ENCODE measurements at places on chromosomes 6 and 20. TPM values are rescaled to one million over a fixed set of nuclear protein-coding genes. Genes with fewer than 3 reads are reported as not detected.
A peak's percentile ranks its signal among the peaks of the same experiment; 100 is the strongest.

GRCh38 chr6:127249621-127250020 is 17.0 kb upstream of the RNF146 start:
- H3K4me1 ChIP-seq, result no peaks in the 10 kb centered on the region
- H3K27ac ChIP-seq, result no peak overlapping the region
- no peaks in the 10 kb centered on the region for H3K27me3 ChIP-seq
- H3K36me3 ChIP-seq, result no peaks in the 10 kb centered on the region
- no peak for DNase-seq

Gene LRRC73
- 0.62 TPM for total RNA-seq

DNA sequence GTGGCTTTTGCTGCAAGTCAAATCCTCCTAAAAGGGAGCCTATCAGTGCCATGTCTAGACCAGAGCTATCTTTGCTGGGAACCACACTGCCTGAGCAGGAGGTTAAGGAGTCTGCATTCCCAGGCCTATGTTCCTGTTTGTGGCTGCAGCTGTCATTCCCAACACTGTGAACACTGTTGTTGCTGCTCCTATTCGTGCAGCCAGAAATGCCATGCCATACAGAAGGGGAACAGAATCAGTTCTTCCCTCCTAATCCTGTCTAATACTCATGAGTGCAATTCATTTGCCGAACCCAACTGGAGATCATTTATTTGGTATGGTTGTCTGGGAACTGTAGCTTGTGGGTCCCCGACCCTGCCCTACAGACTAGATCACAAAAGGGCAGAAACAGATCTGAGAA is 406.5 kb upstream of the GJE1 start:
- no peak for DNase-seq
- H3K4me3 ChIP-seq, result no peak overlapping the region
- H3K4me1 ChIP-seq, result no peaks in the 10 kb centered on the region
- no peaks in the 10 kb centered on the region for H3K36me3 ChIP-seq
- no peak overlapping the region for H3K27ac ChIP-seq

Gene CAPN11
- total RNA-seq, result 2.2 TPM

Gene CTCFL
- total RNA-seq, result not detected

Gene SYCP2
- total RNA-seq, result 2.4 TPM

- H3K4me1 ChIP-seq, result peaks cover 3% of the 10 kb centered on the region
- DNase-seq, result no peak
- H3K27ac ChIP-seq, result no peak overlapping the region
- no peaks in the 10 kb centered on the region for H3K27me3 ChIP-seq
- no peak overlapping the region for H3K4me3 ChIP-seq
- H3K36me3 ChIP-seq, result no peaks in the 10 kb centered on the region
These were observed 373.9 kb upstream of the ID4 start for GRCh38 chr6:19463250-19463649.

Gene PRND
- 1.3 TPM for total RNA-seq

DNA sequence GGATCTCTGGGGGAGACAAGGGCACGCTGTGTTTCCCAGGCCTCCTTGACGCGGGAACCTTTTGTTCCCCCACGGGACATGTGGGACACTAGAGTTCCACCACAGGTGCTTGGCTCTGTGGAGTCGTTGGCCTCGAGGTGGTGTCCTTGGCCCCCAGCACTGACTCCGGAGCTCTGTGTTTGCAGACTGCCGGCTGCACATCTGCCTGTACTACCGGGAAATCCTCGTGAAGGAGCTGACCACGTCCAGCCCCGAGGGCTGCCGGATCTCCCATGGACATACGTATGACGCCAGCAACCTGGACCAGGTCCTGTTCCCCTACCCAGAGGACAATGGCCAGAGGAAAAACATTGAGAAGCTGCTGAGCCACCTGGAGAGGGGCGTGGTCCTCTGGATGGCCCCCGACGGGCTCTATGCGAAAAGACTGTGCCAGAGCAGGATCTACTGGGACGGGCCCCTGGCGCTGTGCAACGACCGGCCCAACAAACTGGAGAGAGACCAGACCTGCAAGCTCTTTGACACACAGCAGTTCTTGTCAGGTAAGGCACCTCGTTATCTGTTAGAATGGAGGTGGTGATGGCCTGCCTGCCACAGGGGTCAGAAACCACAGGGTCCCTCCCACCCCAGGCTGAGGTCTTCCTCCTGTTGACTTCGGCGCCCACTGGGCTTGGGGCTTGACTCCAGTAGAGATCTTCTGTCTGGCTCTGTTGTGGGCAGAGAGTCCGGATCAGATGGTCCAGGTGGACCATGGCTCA is 9.9 kb downstream of the IRF4 start:
- no peaks in the 10 kb centered on the region for H3K4me1 ChIP-seq
- H3K4me3 ChIP-seq, result no peak overlapping the region
- H3K36me3 ChIP-seq, result no peaks in the 10 kb centered on the region
- DNase-seq, result no peak
- no peak overlapping the region for H3K27ac ChIP-seq

DNA sequence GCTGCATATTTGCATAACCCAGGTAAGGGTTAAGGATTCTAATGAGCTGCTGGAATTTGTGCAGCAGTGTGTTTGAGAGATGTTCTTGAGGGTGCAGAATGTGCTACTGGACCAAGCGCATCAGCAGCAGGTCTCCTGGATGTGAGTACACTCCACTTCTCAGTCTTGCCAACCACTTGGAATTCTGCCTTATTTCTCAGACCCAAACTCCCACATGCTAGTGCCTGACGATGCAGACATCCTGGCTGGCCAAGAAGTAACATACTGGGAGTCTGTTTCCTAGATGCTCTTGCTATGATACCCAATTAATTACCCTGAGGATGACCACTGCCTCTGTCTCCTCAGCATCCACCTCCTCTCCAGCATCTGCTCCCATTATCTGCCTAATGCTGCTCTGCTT is 186.6 kb downstream of the MOXD1 start:
- H3K4me3 ChIP-seq, result no peak overlapping the region
- H3K4me1 ChIP-seq, result no peaks in the 10 kb centered on the region
- DNase-seq, result no peak
- no peaks in the 10 kb centered on the region for H3K27me3 ChIP-seq
- no peaks in the 10 kb centered on the region for H3K36me3 ChIP-seq

Gene RPP21
- 26.7 TPM for total RNA-seq

Gene GRM4
- not detected for total RNA-seq

DNA sequence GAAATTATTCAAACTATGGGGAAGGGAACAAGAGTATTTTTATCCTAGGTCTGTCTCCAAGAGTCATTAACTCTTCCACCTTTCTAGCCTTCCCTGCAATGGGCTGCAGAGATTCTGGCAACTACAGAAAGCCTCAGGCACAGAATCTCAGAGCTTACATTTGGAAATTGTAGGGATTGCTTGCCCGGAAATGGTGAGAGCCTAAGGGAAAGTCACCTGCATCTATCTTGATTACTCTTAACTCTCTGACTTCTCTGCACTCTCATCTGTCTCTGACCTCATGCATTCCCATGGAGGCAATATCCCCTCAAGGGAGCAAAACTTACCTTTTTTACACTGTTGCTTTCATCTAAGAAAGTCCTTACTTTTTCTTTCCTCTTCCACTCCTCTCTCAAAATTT is 513.2 kb upstream of the MARCKS start:
- no peak overlapping the region for H3K27ac ChIP-seq
- H3K4me3 ChIP-seq, result no peak overlapping the region
- no peaks in the 10 kb centered on the region for H3K36me3 ChIP-seq
- no peaks in the 10 kb centered on the region for H3K4me1 ChIP-seq
- no peaks in the 10 kb centered on the region for H3K27me3 ChIP-seq

Gene FAM83D
- 6.1 TPM for total RNA-seq

- H3K4me1 ChIP-seq, result no peaks in the 10 kb centered on the region
- peaks cover 5% of the 10 kb centered on the region for H3K36me3 ChIP-seq
- no peak overlapping the region for H3K27ac ChIP-seq
- DNase-seq, result no peak
- no peaks in the 10 kb centered on the region for H3K27me3 ChIP-seq
- no peak overlapping the region for H3K4me3 ChIP-seq
These were observed 106.6 kb downstream of the ATXN1 start for GRCh38 chr6:16654701-16655100.

DNA sequence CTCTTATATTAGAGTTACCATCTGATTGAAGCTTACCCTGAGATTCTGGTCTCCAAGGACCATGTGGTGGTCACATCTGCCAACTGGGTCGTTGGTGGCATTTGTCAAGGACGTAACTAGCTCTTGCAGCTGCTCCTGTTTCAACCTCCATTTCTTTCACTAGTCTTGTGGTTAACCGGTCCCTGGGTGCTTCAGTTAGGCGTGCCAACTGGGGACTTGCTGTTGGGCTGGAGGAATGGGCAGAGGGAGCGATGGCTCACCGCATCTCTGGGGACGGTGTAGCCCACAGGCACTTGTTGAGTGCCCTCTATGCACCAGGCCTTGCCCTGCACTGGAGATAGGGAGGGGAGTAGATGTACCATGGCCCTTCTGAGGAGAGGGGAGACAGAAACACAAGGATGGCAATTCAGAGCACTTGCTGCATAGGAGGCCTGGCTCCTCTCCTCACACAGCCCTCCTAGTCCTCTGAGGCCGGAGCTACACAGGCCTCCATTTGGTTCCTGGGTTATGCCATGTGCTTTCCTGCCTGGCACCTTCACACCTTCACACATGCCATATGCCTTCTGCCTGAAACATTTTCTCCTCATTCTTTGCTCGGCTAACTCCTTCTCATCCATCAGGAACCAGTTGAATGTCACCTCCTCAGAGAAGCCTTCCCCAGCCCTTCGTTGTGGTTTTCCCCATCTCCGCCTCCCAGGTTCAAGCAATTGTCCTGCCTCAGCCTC is 20.0 kb upstream of the ASXL1 start:
- DNase-seq, result no peak
- no peaks in the 10 kb centered on the region for H3K36me3 ChIP-seq
- H3K27me3 ChIP-seq, result no peaks in the 10 kb centered on the region
- H3K27ac ChIP-seq, result no peak overlapping the region
- no peak overlapping the region for H3K4me3 ChIP-seq

DNA sequence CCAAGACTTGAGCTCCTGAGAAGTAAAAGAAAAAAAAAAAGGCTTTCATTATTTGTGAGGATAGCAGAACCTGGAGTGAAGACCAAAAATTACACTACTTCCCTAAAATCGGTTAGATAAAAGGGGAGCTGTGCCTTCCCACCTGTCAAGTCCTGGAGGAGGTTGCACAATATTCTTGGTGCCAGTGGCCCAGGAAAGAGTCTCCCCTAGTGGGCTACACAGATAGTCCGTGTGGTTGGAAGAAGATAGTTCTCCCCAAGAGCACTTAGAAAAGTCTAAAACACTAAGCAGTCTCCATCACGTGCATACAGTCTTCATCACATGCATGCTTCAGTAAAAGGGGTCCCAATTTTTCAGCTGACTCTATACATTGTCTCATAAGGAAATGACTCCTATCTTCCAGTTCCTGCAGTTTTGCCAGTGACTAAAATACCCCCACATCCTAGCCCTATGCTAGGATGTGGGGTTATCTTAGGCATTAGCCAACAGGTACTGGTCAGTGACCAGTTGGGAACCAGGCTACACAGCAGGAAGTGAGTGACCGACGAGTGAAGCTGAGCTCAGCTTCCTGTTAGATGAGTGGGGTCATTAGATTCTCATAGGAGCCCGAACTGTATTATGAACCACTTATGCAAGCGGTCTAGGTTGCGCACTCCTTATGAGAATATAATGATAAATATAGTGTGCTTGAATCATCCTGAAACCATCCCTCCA is 199.5 kb upstream of the FAM83B start:
- H3K4me3 ChIP-seq, result no peak overlapping the region
- no peaks in the 10 kb centered on the region for H3K36me3 ChIP-seq
- H3K27ac ChIP-seq, result peak overlapping the region; percentile 95
- H3K27me3 ChIP-seq, result no peaks in the 10 kb centered on the region
- DNase-seq, result no peak

Gene PCK1
- 0.39 TPM for total RNA-seq

GRCh38 chr6:104483225-104483834 is 376.4 kb downstream of the HACE1 start:
- no peak overlapping the region for H3K27ac ChIP-seq
- H3K4me1 ChIP-seq, result no peaks in the 10 kb centered on the region
- no peak for DNase-seq
- H3K27me3 ChIP-seq, result no peaks in the 10 kb centered on the region

- H3K36me3 ChIP-seq, result no peaks in the 10 kb centered on the region
- peak; percentile 64 for DNase-seq
- no peak overlapping the region for H3K4me3 ChIP-seq
- no peak overlapping the region for H3K27ac ChIP-seq
These were observed 2.0 kb downstream of the FGD2 start for GRCh38 chr6:37007340-37008043.

- H3K27me3 ChIP-seq, result no peaks in the 10 kb centered on the region
- H3K4me3 ChIP-seq, result no peak overlapping the region
- no peaks in the 10 kb centered on the region for H3K36me3 ChIP-seq
- no peak for DNase-seq
These were observed 3.9 kb downstream of the RWDD1 start for GRCh38 chr6:116575227-116575626.

Gene DAAM2
- 61.5 TPM for total RNA-seq

DNA sequence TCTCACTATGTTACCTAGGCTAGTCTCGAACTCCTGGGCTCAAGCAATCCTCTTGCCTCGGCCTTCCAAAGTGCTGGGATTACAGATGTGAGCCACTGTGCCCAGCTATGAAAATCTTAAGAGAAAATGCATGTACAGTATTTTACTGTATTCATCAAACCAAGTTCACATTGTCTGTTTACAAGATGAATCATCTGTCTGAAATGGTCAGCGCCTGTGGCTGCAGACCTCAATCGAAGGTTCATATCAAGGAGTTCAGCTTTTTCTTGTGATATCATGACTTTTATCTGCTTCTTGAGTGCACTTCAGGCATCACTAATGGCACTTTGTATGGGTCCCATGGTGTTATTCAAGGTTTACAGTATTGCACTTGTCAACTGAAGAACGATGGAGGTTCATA is 155.1 kb downstream of the SLC16A10 start:
- no peak overlapping the region for H3K4me3 ChIP-seq
- no peaks in the 10 kb centered on the region for H3K36me3 ChIP-seq
- H3K4me1 ChIP-seq, result no peaks in the 10 kb centered on the region
- DNase-seq, result no peak
- no peak overlapping the region for H3K27ac ChIP-seq

DNA sequence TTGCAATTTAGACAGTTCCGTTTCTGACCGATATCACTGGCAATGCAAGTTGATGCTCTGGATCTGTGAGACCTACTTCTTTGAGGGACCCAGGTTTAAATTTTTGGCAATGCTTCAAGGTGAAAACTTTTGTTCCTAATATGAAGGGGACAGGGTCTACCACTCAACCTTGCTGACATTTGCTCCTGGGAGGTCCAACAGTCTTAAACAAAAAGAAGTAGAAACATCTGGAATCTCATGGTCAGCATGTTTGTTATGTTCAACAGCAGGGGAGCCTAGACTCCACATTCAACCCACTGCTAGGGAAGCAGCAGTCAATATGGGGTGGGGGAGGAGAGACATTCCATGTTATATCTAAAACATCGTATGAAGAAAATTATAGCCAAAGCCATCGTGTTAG is 196.4 kb downstream of the SIM1 start:
- no peaks in the 10 kb centered on the region for H3K36me3 ChIP-seq
- no peak overlapping the region for H3K4me3 ChIP-seq
- DNase-seq, result no peak
- H3K4me1 ChIP-seq, result no peaks in the 10 kb centered on the region

Gene TFAP2A
- total RNA-seq, result 0.63 TPM

Gene CFB
- 56.7 TPM for total RNA-seq
